SK-MEL-5 (cell line): ENCODE measurements at places on chromosomes 5 and 9.

DNA sequence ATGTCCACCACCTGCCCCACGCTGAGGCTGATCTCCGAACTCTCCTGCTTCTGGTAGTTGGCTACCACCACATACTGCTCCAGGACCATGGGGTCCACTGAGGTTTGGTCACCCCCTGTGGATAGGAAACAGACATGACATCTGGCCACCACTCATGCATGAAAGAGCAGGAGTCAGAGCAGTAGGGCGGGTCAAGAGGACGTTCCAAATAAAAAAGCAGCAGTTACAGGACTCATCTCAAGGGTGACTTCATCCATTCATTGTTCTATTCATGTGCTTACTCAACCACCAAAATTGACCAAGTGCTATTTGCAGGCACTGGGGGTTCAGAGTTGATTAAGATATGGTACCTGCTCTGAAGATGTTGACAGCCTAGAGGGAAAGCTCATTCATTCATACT is 79.2 kb upstream of the UBTD2 start:
- no peak for DNase-seq

DNA sequence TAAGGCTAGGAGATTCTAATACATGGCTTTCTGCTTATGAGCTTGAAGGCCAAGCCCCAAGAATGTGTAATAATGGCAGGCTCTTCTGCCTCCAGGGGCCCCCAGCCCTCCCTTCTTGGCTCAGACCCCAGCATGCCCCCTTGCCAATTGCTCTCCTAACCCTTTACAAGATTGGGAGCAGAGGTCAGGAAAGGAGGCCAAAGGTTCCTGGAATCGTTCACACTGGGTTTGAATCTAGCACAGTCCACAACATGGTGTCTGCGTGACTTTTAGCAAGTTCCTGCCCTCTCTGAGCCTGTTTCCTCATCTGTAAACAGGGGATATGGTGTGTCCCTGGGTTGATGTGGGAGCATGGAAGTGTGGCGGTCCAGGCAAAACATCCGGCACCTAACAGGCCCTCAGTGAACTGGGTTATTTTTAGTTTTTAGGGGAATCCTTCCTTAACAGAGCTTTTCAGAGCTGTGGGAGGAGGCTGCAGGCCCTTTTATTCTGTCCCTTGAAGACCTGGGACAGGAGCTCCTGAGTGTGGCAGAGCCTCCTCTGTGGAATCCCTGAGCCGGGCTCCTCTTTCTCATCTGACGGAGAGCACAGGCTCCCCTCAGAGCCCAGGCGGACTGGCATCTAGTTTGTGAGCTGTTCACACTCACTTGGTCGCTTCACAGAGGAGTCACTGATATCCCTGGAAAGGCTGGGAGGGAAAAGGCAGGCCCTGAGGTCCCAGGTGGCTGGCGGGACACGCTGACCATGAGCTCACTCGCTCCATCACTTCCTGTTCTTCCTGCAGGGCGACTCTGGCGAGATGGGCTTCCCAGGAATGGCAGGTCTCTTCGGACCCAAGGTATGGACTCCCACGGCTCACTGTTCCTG is 23.4 kb upstream of the ORM1 start:
- no peak for DNase-seq

- DNase-seq = no peak
Observed at GRCh38 chr9:16450578-16450977, 419.9 kb downstream of the BNC2 start.

DNA sequence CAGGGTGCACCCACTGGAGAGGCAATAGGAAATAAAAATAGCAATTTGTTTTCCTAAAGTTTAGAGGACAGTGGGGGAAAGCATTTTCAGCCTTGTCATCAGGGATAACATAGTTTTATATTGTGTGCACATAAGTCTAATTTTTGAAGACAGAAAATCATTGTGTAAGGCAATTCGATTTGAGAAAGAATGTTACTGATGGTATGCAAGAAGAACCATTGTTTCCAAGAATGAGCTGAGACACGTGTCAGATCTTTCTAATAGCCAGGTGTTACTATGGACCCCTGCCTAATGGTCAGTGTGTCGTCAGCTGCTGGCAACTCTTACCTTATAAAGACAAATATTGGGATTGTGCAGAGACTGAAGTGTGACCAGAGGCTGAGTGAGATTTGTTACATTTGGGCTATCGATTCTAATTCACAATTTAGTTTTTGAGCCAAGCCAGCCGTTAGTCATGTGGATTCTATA is 67.1 kb upstream of the PPP2R2B start:
- no peak for DNase-seq

DNA sequence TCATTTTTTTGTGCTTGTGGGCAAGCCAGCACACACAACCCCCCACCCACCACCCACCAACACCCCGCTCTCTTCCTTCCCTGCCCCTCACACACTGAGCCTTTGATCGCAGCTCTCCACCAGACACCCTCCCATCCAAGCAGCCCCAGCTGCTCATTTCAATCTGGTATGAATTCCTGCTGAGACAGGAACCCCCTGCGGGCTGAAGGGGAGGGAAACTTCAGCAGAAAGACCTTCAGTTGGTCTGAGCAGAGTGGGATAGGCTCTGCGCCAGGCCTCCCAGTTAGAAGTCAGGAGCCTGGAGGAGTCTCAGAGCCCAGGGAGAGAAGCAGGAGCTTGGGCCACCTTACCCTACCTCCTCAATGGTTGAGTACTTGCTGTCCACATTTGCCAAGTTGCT is 7.2 kb downstream of the PCDHGC5 start:
- peak; percentile 73 for DNase-seq
